AG20443 (cell line): ENCODE measurements at places on chromosomes 11 and 22.
A peak's percentile ranks its signal among the peaks of the same experiment; 100 is the strongest.

DNA sequence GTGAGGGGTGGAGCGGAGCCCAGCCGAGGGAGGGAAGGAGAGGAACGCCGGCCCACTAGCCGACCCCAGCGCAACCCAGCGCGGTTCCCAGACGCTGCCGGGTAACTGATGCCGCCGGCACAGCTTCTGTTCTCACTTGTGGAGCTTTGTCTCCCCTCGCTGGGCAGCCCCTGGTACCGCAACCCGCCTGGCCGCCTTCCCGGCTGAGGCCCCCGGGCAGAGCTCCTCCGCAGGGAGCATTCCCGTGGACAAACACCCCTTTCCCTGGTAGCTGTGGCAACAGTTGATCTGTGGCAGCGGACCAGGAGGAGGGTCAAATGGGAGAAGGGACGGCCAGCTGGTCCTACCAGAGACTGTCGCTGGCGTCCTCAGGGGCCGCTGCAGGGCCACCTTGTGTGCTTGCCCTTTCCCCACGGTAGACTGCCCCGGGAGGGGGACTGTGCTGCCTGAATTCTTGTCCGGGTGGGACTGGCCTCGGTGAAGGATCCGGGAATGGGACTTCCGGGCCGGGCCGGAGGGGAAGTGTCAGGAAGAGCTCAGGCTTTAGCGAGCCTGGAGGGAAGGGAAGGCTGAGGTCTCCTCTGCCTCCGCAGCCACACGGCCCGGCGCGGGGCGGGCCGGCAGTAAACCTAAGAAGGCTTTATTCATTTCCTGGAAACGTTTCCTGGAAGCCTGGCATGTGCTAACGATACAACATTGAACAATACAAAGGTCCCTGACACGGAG, 468.0 kb downstream of the OPCML start:
- peak; percentile 93 for DNase-seq

- DNase-seq: no peak
Measured at GRCh38 chr22:45185718-45186514, 22.2 kb downstream of the NUP50 start.

- peak; percentile 89 for DNase-seq
Measured at GRCh38 chr11:103326070-103326794, 217.0 kb downstream of the DYNC2H1 start.

- no peak for DNase-seq
Measured at GRCh38 chr22:21029486-21030025, 2.8 kb downstream of the SLC7A4 start.

- DNase-seq: no peak
Measured at GRCh38 chr11:14577292-14577691, 57.1 kb upstream of the PSMA1 start.

DNA sequence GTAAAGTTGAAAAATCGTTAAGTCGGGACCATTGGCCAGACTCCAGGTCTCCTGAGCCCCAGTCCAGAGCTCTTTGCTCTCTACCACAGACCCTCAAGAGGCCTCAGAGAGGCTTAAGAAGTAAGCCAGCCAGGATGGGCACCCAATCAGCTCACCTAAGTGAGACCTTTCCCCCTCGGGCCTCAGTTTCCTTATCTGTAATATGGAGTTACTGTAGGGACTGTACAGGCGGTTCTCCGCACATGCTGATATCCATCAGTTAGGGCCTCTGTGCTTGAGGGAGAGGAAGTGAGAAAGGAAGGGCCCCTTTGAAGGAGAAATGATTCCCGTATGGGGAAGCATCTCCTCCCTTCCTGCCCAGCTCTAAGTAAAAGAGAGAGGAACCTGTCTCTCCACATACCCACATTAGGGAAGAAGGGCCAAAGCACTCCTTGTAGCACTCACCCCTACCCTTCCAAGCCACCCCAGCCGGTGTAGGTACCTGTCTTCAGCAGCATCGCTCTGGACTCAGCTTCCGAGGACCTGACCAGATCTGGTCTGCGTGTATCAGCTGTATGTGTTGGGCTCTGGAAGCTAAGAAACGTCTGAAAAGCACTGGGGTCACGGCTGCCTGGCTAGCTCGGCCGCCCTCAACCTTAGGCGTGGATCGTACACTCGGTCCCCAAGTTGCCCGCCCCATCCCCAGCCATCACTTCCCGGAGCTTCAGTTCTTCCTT, 653 bp downstream of the NAGA start:
- no peak for DNase-seq

GRCh38 chr11:44774108-44774507, 47.3 kb downstream of the TSPAN18 start:
- DNase-seq: peak; percentile 42

- no peak for DNase-seq
Measured at GRCh38 chr11:15807827-15808226, 548.5 kb downstream of the SOX6 start.

DNA sequence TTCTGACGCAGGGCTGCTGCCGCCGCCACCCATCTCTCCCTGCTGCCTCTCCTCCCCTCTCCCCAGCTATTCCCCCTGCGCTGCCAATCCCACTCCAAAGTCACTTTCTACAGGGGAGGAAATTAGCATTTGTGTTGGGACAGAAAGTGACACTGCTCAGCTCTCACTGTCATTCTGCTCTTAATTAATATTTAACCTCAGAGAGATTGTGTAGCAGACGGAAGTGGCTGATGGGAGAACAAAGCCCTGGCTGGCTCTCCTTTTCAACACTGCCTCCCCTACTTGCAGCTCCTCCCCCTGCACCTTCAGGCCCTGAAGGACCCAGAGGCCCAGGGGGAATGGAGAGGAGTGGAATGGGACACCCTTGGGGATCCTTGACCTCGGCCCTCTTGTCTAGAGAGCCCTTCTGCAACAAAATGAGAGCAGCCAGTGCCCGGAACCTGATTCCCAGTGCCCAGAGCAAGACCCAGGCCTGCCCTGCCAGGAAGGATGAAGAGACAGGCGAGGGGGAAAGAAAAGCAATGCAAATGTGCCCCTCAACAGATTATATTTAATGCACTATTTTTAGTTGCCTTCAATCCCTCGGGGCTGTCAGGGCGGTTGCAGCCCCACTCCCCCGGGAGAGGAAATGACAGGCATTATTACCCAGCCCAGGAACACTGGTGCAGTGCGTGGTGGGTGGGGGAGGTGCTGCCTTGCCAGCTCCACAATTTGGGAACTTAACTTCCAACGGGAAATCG, 14.6 kb upstream of the NRGN start:
- no peak for DNase-seq

DNA sequence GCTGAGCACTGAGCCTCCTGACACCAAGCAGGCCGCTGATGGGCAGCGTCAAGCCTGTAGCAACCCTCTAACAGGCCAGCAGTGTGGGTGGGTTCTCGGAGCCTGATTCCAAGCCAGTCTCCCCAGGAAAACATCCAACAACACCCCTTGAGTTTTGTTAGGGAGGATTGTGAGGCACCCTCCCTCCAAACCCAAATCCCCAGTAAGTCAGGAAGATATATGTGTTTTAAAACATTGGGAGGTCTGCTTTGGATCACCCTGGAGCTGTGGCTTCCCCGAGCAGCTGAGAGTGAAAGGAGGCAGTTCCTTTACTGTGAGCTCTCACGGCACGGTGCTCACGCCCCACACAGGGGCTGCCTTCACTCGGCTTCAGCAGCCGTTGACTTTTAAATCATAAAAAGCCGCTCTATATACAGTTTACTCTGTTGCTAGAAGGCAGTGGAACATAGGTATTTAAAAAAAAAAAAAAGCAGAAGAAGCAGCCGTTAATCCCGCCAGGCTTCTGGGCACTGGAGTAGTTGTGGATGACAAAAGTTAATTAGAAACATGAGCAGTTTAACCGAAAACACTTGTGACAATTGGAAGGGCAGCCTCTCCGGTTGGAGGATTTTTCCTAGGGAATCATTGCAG, 218.6 kb downstream of the NAV2 start:
- peak; percentile 64 for DNase-seq

DNA sequence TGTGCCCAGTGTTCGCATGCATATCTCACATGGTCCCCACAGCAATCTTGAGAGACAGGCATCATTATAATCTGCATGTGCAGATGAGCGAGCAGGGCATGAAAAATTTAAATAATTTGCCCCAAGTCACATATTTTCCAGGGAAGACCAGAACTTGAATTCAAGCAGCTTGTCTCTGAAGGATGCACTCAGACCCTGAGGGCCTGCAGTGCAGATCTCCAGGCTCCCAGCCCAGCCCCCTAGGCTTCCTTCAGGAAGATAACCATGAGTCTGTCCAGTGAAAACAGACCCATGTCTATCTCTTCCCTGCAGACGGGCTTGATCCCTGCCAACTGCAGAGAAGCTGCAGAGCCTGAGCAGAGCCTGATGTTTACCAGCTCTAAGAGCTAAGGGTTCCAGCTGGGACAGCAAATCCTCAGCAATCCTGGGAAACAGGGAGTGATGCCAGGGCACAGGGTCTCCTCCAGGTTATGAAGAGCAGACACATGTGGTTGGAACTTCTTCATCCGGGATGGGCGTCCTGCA, 55.1 kb downstream of the NAV2 start:
- DNase-seq: no peak

- DNase-seq: no peak
Measured at GRCh38 chr22:33991620-33992019, 71.3 kb upstream of the LARGE1 start.

DNA sequence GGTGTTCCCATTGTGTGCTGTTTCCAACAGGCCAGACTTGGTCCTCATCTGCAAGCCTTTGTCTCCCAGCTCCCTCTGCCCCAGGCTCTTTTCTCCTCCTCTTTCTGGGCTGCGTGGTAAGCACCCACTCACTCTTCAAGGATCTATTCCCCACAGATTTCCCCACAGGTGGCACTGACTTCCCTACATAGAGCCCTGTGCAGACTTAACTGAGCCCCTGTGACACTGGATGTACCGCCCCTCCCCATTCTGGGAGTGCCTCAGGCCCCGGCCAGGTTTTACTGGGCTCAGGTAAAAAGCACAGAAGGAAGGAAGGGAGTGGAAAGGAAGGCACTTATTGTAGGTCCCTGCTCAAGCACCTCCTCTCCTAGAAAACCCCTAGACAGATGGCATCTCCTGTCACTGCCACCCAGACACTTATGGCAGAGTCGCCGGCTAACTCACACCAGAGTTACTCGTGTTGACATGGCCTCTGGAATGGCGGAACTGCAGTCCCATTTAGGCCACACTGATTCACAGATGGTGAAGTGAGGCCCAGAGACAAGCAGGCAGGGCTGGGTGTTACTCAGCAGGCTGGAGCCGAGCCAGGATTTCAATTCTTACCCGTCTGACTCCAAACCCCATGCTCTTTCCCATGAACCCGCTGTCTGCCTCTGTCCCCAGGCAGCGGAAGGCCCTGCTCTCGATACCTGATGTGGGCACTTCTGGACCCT, 47.2 kb downstream of the LRRC32 start:
- peak; percentile 53 for DNase-seq

DNA sequence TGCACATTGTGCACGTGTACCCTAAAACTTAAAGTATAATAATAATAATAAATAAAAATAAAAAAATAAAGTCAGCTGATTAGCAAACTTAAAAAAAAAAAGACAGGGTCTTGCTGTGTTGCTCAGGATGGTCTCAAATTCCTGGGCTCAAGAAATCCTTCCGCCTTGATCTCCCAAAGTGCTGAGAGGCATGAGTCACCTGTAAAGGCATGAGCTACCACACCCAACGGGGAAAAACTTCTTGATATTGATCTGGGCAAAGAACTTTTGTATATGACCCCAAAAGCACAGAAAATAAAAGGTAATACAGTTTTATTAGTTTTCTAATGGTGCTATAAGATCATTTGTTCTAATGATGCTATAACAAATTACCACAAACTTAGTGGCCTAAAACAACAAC, 46.1 kb downstream of the ENTHD1 start:
- DNase-seq: no peak

- DNase-seq: no peak
Measured at GRCh38 chr22:38171927-38172831, 9.5 kb downstream of the PLA2G6 start.

DNA sequence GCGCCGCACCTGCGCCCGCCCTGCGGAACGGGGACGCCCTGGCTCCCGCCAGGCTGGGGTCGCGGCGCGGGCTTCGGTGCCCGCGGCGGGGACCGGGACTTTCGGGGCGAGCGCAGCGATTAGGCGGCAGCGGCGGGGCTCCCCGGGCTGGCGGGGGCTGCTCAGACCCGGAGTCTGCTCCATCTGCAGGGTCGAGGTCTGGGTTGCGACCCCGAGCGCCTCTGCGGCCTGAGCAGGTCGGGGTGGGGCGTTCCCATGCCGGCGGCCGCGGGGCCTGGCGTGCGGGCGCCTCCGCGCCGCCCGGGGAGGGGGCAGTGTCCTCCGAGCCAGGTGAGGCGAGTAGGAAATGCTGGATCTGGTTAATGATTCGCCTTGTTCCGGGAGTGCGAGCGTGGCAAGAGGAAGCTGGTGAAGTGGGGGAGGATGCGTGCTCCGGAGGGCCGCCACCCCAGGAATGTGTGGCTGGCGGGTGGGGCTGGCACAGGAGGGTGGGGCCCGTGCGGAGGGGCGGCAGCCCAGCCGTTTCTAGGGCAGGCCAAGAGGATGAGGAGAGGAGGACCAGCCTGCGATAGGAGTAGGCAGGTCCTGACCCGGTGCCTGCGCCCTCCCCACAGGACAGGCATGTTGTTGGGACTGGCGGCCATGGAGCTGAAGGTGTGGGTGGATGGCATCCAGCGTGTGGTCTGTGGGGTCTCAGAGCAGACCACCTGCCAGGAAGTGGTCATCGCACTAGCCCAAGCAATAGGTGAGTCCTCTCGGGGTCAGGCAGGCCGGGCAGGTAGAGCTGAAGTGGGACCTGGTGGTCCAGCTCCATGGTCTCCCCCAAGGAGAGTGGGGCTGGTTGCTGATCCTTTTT, 606 bp downstream of the RASSF7 start:
- peak; percentile 53 for DNase-seq

DNA sequence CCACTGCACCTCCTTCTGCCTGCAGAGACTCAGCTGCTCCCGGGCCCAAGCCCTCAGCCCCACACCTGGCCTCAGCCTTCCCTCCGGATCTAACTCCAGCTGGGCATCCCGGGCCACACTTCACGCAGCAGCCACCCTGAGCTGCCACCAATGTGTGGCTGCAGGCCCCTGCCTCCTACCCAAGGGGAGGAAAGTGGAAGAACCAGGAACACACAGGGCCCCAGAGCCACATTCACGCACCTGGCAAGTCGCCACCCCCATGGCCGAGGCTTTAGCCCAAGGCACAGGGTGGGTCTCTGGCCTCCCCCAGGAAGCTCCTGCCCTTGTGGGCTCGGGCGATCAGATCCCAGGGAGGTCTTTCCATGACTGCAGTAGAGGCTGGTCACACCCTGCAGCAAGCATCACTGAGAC, 345.6 kb downstream of the CTTN start:
- no peak for DNase-seq

DNA sequence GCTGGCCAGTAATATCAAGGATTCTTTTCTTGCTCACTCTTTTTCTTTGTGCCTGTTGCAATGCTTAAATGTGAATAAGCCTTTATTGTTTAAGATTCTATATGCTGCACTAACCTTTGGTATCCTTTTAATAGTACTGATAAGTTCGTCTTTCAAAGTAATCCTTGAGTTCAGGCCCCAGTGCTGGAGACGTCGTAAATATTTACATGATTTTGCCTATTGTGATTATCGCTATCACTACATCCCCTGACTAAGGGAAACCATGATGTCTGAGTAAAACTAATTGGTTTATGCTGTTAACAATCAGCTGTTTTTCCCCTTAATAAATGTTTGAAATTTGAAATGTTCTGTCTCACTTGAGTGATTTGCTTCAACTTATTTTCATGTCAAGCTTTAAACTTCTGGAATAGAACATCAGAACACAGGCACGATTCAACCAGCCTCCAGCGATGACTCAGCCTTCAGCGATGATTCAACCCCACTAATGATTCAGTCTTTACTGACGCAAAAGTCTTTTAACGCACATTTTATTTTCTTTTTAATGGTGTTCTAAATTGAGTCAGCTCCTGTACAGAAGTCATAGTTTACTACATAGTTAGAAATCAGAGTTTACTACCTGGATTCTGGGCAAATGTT, 3.9 kb downstream of the HTATIP2 start:
- DNase-seq: peak; percentile 92
